ENCODE measurements at places on chromosomes 6 and 20.

DNA sequence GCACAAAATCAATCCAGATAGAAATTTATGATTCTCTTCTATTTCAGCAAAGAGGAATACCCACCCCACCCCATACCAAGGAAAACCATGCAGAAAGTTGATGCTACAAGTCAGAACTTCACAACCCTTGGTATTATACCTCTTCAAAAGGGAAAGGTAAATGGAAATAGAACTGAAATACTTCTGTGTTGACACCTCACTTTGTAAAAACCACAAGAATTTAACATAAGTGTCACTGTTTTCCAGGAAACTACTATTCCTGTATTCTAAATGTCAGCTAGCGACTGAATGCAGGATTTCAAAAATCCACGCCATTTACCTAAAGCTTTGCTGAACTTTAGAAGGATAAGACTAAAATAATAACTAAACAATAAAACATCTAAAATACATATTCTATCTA, 3.6 kb downstream of the CPNE1 start:
- DNase-seq, result no peak

DNA sequence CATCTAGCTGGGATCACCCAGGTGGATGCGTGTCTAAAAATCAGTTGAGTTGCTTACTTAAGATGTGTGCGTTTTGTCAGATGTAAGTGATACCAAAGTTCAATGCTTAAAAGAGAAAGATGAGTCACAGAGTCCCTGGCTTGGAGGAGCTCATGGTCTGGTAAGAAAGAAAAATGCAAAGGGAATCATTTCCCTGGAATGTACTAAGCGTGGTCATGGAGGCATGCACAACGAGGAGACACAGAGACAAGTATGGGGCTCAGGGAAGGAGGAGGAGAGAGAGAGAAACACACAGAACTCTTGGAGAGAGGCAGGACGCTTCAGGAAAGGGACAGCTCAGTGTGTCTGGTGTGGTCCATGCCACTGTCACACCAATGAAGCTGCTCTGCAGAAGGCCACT, 186.9 kb upstream of the GMDS start:
- DNase-seq, result peak; percentile 95

- peak; percentile 93 for DNase-seq
These were observed 14.1 kb upstream of the TENT5A start for GRCh38 chr6:81766482-81767069.

GRCh38 chr20:1377984-1378734, 14.7 kb downstream of the FKBP1A start:
- no peak for DNase-seq

- no peak for DNase-seq
These were observed 314.6 kb downstream of the ZFAND3 start for GRCh38 chr6:38133932-38134703.

DNA sequence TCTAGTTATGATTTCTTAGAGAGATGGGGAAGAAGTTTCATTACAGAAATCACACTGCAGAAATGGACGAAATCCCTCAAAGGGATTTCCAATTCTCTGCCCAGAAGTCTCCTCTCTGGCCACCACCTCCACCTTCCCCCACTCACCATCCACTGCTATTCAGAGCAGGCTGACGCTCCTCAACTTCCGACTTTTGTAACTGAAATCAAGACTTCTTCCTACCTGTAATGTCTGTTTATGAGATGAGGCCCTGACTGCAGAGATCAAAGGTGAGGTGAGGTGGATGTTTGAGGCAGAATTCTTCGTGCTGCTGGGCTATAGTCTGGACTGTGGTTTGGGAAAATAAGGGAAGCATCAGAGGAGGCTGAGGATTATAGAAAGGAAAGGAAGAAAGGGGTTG, 385.2 kb upstream of the ARID1B start:
- no peak for DNase-seq

GRCh38 chr6:3402310-3403237, 54.3 kb downstream of the SLC22A23 start:
- no peak for DNase-seq

DNA sequence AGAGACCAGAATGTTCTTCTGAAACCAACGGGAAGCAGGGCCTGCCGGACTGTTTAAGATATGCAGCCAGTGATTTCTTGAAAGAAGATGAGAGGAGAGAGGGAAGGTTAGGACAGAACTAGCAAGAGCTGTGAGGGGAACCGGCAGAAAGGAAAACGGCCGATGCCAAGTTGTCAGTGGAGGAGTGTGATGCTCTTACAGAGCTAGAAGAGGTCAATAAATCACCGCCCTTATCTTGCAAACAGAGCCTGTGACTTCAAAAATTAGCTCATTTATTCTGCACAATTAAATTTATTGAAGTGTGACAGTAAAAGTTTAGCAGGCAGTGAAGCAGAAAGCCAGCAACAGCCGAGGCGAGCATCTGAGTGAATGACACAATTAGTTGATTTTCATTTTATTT, 509.5 kb upstream of the ID4 start:
- DNase-seq, result no peak

DNA sequence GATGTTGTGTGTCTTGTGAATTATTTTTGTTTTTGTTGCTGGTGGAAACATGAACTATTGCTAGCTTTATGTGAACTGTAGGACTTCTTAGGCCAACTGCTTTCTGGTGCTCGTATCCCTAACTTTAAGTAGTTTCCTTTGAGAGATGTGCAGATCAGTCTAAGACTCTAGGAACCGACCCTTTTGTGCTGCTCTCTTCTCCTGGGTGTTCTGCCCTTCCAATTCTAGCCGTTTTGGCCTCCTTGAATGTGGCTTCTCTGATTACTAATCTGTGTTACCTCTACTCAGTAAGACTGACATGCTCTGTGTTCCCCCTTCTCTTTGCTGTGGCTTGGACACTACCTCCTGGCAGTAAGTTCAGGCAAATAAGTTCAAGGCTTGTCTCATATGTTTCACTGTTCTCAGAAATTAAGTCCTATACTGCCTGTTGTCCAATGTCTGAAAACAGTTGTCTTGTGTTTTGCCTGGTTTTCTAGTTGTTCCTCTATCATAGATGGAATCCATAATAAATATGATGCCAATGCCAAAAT, 58.0 kb downstream of the FOXO3 start:
- DNase-seq, result no peak

DNA sequence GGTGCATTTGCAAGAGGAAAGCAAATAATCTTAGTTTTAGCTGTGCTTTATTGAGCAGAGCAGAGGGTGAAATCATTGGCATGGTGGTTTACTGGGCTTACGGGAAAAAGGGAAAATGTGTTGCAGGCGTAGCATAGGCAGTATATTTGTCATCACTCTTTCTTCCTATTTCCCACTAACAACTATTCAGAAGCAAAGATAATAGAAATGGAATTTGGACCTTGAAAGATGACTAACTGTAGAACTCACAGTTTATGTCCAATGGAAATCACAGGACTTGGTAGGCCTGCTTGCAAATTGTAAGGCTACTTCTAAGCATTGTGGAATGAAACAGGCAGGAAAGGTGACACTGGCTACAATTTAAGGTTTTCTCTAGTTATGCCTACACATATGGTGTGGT, 611.9 kb upstream of the MAN1A1 start:
- DNase-seq, result no peak

GRCh38 chr6:128710315-128710714, 172.6 kb upstream of the LAMA2 start:
- DNase-seq, result peak; percentile 17

DNA sequence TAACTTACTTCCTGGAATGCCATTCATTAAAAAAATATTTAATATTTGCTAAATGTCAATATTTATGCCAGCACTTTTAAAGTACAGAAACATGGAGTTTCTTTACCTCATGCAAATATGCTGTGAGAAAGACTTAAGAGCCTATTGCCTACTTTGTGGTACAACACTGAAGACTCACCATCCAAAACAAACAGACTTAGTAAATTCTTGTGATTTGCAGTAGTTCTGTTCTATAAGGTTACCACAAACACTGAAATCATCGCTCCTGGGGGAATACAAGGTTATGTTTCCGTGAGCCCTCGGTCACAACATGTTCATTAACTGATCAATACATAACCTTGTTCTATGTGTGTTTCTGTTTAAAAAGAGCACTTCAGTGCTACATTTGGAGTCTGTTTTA, 78.3 kb downstream of the ATG5 start:
- DNase-seq, result peak; percentile 40

DNA sequence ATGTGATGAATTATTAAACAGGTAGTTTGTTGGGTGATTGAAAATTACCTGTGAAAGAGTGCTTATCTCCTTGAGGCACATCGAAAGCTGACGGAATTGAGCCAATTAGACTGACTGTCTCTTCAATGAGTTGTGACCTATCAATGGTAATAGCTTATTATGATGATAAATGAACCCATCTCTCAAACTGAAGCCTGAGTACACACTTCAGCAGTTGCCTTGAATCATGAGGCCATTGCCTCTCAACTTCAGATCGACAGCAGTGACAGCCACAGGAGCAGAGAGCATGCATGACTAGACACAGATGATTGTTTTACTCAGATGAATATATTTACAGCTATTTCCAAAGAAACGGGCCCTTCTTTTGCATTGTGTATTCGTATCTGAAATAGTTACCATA, 323.9 kb downstream of the LAMA2 start:
- no peak for DNase-seq

- no peak for DNase-seq
These were observed 11.2 kb upstream of the MRPS18A start for GRCh38 chr6:43698584-43699349.

DNA sequence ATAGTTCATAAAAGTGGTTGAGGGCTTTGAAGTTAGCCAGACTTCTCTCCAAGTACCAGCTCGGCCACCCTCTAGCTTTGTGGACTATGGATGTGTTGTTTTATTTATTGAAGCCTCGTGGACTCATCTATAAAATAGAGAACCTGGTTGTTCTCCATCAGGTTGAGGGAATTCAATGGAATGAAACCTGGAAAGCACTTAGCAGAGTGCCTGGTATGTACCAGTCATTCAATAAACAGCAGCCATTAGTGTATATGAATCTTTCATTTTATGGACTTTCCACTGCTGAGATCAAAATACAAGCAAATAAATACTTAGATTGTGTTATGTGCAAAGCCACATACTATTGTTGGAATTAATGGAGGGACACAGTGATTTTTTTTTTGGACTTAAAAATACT, 206.8 kb downstream of the SOX4 start:
- DNase-seq, result no peak

DNA sequence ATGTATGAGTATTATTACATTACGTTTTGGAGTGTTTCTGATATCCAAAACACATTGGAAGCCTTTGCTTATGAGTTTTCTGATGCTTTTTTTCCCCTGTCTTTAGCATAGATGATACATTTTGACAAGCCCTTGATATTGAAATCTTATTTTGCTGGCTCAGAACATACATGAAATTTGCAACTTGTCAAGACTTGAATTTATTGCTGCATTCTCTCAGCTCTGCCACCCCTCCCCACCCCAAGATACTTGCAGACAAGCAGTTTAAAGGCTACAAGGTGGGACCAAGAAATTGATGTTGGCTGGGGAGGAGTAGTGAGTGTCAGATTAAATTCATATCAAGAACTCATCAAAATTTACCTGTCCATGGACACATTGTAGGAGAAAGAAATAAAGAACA, 160.2 kb downstream of the GJA1 start:
- no peak for DNase-seq

GRCh38 chr6:64520050-64520449, 884.4 kb downstream of the PHF3 start:
- peak; percentile 73 for DNase-seq

GRCh38 chr6:38027685-38028373, 208.3 kb downstream of the ZFAND3 start:
- peak; percentile 22 for DNase-seq

DNA sequence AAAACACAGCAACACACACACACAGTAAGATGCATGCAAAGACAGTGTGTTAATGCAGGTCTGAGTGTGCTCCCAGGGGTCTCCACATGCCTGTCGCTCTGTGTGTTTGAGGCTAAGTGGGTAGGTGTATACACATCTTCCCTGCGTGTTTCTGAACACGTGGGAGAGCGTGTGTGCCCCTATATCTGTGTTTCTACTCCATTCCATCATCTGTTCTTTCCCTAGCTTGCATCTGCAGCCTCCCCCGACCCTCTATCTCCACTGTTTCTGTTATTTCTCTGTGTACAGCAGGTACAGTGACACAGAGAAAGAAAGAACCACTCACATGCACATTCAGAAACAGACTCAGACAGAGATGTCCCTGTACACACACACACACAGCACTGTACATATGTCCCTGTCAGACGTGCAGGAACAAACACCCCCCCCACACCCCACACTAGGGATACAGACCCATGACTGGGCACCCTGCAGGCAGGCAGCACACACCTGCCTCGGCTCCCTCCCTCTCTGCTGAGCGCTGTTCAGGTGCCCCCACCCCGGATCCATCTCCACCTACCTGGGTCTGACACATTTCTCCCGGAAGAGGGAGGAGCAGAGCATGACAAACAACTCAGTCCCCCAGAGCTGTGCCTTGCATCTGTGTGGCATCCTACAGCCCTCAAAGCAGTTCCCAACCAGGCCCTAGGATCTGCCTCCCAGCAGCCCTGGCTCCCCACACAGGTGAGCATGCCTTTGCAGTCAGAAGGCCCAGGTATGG, 27.6 kb downstream of the KCNK15 start:
- DNase-seq, result no peak

- peak; percentile 62 for DNase-seq
These were observed 148.1 kb downstream of the CEBPB start for GRCh38 chr20:50338479-50339391.

- DNase-seq, result peak; percentile 63
These were observed 258.4 kb upstream of the FAM83B start for GRCh38 chr6:54588176-54588575.

DNA sequence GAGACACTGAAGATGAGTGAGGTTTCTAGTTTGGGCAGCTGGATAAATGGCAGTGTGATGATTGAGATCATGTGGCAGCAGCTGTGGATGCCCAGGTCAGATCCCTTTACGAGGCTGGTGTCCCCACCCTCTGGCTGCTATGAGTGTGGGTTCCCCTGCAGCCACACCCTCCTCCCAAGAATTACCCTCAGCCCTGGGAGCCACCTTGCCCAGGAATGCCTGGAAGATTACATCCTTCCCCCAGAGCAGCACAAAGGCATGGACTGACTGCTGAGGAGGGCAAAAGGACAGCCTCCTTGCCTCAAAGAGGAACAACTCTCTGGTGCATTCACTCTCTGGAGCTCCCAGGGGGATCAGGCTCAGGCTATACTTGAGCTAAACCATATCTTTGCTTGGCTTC, 15.0 kb upstream of the PKHD1 start:
- DNase-seq, result no peak

- peak; percentile 51 for DNase-seq
These were observed 18.2 kb downstream of the BCL2L1 start for GRCh38 chr20:31704225-31705119.

DNA sequence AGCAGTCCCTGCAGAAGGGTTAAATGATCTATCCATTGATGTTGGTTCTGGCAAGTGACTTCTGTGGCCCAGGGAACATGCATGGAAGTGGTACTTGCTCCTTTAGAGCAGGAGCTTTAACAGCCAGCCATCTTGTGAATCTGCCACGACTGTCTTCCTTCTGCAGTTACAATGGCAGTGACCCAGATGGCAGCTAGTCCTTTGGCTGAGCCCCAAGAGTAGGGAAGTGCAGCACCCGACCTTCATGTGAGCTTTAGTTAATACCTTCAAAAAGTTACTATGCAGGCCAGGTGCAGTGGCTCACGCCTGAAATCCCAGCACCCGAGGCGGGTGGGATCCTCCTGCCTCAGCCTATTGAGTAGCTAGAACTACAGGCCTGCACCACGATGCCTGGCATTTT, 66.4 kb downstream of the POPDC3 start:
- DNase-seq, result no peak

Data from adipocyte (in vitro differentiated cells).